ENCODE measurements at places on chromosomes 12 and 14.

GRCh38 chr12:131432532-131433260 lies 278.2 kb upstream of the SFSWAP start:
- no peak for DNase-seq

DNA sequence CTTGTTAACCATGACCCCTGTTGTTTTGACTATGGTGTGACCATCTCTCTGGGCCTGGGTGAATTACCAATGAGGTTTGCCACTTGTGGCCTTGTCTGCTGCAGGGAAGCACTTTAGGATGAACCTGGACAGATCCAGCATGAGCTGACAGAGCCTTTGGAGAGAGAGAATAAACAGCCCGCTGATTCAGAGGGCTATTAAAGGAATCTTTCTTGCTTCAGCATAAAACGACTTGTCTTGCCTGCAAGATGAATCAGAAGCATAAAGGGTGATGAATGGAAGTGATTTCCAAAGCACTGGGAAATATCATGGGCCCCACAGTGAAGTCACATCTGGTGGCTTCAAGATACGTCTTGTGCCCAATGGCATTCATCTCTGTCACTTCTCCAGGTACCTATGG lies 69.0 kb upstream of the WSCD2 start:
- no peak for DNase-seq

DNA sequence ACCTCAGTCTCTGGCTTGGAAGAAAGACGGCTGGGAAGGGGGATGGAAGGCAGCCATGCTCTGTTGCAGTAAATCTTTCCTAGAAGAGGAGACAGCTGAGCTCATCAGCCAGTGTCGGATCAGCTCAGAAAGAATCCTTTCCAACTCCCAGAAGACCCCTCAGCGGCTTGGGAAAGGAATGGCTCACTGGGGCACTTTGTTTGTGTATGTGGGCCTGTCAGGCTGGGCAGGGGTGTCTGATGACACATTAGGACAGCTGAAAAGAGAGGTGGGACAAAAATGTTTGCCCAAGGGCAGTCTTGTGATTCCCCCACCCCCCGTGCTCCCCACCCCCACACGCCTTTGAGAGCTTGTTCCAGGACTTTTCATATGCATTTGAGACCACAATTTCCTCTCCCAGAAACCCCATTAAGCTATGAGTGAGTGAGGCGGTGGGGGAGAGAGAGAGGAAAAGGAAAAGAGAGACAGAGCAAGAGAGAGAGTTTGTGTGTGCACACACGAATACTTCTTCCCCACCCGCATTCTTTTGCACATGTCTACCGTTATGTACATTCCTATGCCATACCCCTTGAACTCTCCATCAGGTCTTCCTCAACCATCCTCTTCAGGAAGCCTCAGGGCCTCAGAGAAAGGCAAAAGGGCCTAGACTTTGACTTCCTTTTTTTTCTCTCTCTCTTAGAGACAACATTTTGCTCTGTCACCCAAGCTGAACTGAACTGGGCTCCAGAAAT lies 198.9 kb downstream of the ZFP36L1 start:
- peak; percentile 88 for DNase-seq

GRCh38 chr12:13339538-13339937 lies 143.0 kb downstream of the EMP1 start:
- no peak for DNase-seq

GRCh38 chr12:7068994-7069346 lies 8.5 kb downstream of the C1S start:
- no peak for DNase-seq

DNA sequence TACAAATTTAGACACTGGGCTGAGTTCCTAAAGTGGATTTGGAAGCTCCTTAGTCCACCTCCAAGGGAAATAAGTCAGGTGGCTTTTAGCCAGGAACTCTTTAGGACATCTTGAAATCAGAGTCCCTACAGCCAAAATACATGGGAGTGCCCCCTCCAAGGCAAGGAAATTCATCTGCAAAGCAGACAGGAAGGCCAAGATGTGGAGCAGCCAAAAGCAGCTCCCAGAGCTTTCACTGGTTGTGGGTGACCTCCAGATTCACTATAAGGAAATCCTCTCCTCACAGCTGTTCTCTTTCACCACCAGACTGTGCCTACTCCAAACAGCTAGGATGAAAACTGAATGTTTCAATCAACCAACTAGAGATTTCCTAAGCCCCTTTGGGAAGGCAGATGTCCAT lies 6.6 kb downstream of the TTC9 start:
- DNase-seq: no peak

DNA sequence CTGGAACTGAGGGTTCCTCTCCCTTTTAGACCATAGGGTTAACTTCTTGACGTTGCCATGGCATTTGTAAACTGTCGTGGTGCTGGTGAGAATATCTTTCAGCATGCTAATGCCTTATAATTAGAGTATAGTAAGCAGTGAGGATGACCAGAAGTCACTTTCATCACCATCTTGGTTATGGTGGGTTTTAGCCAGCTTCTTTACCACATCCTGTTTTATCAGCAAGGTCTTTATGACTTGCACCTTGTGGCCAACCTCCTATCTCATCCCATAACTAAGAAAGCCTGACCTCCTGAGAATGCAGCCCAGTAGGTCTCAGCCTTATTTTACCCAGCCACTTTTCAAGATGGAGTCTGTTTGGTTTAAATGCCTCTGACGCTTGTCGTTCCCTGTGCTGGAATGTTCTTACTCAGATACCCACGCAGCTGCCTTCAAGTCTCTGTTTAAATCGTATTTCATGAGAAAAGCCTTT lies 44.2 kb downstream of the BBS10 start:
- no peak for DNase-seq

- no peak for DNase-seq
Observed at GRCh38 chr14:90519262-90519920, 122.6 kb downstream of the CALM1 start.

- DNase-seq: no peak
Observed at GRCh38 chr12:16245209-16245608, 32.3 kb downstream of the SLC15A5 start.

DNA sequence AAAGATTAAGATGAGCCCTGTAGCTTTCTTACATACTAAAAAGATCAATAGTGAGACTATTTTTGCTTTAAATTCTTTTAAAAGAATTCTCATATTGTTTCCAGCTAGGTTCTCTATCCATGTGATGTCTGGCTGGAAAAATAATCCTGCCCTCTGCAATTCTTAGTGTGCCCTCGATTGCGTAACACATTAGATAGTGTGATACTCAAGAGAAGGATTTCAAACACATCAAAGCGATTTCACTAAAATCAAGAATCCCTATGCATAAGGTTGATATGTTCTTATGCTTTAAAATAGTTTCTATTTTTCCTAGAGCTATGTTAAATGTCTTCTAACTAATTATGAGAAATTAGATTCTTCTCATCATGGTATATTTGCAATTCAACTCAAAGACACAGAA lies 127.3 kb upstream of the PLEKHA5 start:
- no peak for DNase-seq

DNA sequence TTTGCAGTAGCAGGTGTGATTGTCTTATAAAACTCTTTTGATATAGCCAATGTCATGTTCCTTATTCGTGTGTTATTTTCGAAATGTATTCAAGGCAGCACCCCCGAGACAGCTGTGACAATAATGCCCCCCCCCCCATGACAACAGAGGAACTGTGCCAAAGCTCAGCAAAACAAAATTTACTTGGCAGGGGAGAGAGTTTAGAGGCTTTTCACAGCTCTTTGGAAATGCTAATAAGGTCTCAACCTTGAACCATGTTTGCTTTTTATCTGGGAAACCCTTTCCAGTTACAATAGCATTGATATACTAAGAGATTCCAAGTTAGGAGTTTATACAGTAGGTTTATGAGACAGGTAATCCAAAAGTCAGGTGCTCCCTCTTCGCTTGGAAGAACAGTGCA lies 56.4 kb upstream of the USP44 start:
- no peak for DNase-seq

- DNase-seq: no peak
Observed at GRCh38 chr14:102826161-102826560, 48.9 kb downstream of the TRAF3 start.

GRCh38 chr14:69152902-69153151 lies at the start of gene DCAF5:
TSS of gene DCAF5 (minus strand) at chr14:69153119. CDS start at chr14:69152978, 141 bp downstream.
- no peak for DNase-seq

GRCh38 chr12:46549527-46550265 lies 177.1 kb upstream of the SLC38A2 start:
- peak; percentile 90 for DNase-seq

- DNase-seq: no peak
Observed at GRCh38 chr12:22692964-22693555, 68.1 kb downstream of the ETNK1 start.

GRCh38 chr12:71425568-71426299 lies 13.9 kb upstream of the LGR5 start:
- no peak for DNase-seq

GRCh38 chr12:127809275-127809674 lies 457.7 kb upstream of the TMEM132C start:
- peak; percentile 71 for DNase-seq

GRCh38 chr12:131784909-131785762 lies 43.1 kb upstream of the MMP17 start:
- no peak for DNase-seq

DNA sequence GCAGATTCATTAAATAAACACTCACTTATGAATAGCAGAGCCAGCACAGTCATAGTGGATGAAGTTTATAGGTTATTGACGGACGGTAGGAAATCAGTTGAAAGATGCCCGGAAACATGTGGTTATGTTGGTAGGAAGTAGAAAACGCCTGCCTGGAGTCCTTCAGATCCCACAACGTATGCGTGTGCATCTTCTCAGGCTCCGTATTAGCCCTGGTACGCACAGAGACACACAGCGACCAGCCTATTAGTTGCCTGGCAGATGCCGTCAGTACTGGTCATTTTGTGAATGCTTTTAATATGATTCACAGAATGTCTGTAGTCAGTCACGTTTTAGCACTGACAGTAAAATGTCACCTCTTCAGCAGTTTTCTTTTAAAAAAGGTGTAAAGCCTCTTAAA lies 196.4 kb downstream of the RGS6 start:
- DNase-seq: no peak

GRCh38 chr12:29804019-29804418 lies 20.3 kb upstream of the TMTC1 start:
- no peak for DNase-seq

DNA sequence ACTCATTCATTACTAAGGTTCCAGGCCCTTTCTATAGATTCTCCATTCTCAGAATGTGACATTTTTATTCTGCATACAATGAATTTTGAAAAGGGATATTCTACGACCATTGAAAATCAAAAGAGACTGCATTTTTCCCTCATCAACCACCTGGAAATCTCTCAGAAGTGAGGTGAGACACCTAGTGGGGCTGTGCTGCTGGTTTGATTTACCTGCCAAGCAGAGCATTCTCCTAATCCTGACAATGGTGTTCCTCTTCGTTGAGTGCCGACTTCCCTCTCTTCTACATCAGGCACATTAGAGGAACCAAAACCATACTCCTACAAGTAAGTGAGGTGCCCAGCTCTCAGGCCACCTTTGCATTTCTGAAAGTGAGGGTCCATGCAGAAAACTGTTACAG lies 14.9 kb downstream of the CKB start:
- DNase-seq: no peak

- no peak for DNase-seq
Observed at GRCh38 chr12:84599539-84599938, 313.1 kb downstream of the SLC6A15 start.

DNA sequence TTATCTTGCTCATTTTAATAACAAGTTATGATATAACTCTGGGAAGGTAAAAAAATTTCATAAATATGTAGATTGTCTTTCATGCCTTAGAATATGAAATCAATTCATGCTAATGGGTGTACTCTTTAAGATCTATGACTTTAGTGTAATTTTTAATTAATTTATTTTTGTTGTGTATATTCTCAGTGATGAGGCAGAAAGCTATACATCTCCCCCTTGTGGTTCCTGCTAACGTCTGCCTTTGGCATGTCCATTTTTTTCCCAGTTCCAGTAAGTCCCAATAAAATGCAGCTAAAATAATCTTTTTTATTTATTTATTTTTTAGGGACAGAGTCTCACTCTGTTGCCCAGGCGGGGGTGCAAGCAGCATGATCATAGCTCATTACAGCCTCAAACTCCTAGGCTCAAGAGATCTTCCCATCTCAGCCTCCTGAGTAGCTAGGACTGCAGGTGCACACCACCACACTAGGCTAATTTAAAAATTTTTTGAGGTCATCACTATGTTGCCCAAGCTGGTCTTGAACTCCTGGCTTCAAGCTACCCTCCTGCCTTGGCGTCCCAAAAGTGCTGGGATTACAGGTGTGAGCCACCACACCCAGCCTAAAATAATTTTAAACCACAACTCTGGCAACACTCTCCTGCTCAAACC lies 3.3 kb upstream of the CHURC1 start:
- no peak for DNase-seq

DNA sequence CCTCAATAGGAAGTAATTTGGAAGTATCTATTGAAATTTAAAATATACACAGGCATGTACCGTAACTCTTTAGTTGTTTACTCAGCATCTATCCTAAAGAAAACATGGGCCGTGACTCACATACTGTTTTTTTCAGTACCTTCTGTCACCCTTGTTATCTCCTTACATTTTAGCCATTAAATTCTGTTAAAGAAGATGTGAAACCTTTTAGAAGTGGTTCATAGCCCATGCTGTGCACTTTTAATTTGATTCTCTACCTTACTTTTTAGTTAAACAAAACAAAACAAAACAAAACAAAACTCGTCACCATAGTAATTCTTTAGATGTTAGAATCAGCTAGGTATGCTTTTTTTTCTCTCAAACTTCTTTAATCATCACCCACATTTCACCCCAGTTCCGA lies 494.4 kb upstream of the RGS6 start:
- DNase-seq: no peak

Measured in fibroblast of skin of left quadriceps (primary cell).